Stimulated activated CD4-positive, alpha-beta T cell treated with anti-CD3 and anti-CD28 coated beads, Interleukin-4, amount 100 ng/mL, for 24 hours (primary cell): ENCODE measurements at places on chromosomes 5 and 9.
A peak's percentile ranks its signal among the peaks of the same experiment; 100 is the strongest.

DNA sequence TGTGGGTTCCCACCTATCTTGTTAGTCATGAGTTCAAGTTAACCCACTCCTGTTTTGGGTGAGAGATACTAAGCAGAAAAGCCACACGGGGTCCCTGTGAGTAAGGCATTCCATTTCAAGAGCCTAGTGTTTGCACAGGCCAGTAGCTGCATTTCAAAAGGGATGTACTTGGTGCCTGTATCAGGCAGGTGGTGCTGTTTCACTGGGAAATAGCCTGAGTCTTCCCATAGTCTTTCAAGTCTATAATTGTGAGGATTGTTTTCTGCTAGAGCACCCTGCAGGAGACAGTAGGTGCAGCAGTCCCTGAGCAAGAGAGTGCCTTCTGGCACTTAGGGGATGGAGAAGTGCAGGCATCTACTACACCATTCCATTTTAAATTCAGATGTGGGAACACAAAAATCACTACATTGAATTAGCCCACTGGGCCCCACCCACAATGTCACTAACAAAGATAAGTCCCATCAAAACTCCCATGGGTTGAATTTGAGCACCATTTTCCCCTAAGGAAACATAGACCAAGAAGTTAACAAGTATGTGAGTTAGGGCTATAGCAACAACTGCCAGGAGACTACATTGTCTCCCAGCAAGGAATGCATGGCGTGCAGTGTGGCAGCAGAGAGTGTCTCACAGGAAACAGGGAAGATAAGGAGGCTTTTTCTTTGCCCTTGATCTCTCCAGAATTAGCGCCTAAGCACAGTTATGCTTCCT is 263.2 kb downstream of the COX7C start:
- peak; percentile 41 for DNase-seq

GRCh38 chr5:102959055-102959454 is 160.9 kb downstream of the GIN1 start:
- no peak for DNase-seq

DNA sequence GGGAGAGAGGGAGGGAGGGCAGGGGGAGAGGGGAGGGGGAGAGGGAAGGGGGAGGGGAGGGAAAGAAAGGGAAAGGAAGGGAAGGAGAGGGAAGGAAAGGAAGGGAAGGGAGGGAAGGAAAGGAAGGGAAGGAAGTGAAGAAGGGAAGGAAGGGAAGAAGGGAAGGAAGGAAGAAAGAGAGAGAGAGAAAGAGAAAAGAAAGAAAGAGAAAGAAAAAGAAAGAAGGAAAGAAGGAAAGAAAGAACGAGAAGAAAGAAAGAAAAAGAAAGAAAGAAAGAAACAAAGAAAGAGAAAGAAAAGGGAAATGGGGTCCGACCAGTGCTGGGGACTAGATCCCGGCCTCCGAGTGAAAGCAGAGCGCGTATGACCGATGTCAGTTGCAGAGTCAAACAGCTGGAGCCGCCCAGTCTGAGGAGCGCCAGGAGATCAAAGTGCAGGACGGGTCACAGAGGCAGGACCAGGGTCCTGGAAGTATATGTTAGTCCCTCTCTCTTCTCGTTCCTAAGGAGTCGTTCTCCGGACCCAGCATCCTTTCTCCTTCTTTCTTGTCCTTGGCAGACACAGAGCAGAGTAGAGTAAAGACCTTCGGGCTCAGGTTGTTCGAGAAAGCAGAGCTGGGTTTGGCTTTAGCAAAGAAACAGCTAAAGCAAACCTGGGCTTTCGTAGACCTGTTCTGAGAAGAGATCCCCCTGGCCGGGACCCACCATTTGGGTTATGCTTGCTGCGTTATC is 305.4 kb upstream of the MSX2 start:
- no peak for DNase-seq

- no peak for DNase-seq
Observed at GRCh38 chr5:97670447-97670846, 487.4 kb upstream of the RIOK2 start.

- no peak for DNase-seq
Observed at GRCh38 chr5:31496301-31496700, 35.6 kb downstream of the DROSHA start.

- DNase-seq, result no peak
Observed at GRCh38 chr5:111061618-111062017, 9.9 kb upstream of the TSLP start.

GRCh38 chr9:73165911-73166310 is 14.2 kb downstream of the ANXA1 start:
- DNase-seq, result no peak

DNA sequence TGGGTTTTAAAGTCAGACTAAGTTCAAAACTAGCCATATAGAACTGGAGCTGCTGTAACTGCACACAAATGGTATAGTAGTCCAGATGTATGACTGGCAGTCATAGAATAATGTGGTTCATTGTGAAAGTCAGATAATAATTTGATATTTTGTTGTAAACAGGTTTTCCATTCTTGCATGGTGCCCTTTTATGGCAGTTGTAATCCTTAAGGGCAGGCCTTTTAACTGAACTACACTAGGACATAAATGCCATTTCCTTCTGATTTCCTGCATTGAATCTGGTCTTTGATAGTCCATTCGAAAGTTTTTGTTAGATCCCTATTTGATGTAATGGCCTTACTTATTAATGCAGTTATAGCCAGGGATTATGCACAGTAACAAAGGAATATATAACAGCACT is 632.6 kb downstream of the PDE4D start:
- no peak for DNase-seq

DNA sequence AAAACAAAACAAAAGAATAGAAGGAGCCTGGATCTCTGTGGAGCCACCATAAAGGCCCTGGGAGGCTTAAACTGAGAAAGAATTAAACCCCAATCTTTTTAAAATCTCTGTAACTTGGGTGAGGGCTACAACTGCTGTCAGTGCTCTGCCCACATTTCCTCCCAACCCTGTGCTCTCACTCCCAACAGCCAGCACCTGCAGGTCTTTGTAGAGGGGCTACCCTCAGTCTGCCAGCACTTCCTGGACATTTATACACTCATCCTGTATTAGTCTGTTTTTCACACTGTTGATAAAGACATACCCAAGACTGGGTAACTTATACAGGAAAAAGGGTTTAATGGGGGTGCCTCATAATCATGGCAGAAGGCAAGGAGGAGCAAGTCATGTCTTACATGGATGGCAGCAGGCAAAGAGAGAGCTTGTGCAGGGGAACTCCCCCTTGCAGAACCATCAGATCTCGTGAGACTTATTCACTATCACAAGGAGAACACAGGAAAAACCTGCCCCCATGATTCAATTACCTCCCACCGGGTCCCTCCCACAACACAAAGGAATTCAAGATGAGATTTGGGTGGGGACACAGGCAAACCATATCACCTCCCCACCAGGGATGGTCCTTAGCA is 47.4 kb downstream of the SCAI start:
- DNase-seq, result no peak

- DNase-seq, result no peak
Observed at GRCh38 chr9:7163932-7164331, 406.2 kb downstream of the KDM4C start.

- DNase-seq, result no peak
Observed at GRCh38 chr9:106637486-106637885, 225.5 kb upstream of the ZNF462 start.

DNA sequence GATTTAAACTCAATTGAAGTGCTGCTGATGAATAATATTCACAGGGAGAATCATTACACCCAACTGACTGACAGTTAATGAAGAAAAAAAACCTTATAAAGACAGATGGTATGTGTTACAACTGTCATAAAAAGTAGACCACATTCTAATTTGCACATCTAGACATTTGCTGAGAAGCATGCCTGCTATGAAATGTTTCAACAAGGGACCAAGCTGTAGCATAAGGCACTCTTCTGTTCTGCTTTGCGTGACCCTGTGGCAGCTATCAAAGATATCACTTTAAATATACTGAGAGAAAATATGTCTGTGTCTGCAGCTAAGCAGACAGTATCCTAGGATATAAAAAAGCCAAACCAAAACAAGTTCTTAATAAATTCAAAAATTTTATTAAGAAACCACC is 153.7 kb downstream of the TMEM232 start:
- DNase-seq, result no peak

- no peak for DNase-seq
Observed at GRCh38 chr5:42832060-42832459, 20.4 kb upstream of the SELENOP start.

- no peak for DNase-seq
Observed at GRCh38 chr9:77956555-77956954, 75.1 kb downstream of the GNAQ start.

DNA sequence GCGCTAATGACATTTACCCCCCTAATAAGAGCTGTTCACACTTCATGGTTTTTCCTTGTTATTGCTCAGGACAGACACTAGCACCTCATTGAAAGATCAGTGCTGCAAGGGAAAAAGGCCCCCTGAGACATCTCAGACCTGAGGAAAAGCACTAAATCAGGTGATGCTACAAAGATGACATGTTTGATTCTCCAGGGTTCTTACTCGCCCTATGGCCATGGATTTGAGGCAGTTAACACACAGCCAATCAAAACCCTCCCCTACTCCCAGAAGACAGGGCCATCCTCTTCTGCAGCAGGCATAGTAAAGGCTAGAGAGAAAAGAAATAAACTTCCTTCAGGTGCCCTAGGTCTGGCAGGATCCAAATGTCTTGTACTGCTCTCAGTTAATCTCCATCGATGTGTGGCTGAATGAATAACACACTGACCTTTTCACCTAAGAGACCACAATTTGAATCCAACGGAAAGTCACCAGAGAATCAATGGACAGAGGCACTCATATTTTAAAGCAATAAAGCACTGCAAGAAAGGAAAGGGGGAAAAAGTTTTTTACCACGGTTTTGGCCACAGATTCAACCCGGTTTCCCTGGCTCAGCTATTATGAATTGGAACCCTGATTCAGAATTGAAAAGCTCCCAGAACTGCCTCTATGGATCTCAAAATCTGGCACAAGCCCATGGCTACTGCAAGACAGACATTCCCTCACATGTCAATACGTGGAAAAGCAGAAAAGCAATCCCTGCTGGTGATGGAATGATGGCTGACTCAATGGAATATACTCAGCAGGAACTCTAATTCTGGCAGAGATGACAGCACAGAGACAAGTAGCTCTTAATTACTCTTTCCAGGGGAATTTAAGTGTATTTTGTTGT is 329.5 kb downstream of the BNC2 start:
- DNase-seq, result no peak

DNA sequence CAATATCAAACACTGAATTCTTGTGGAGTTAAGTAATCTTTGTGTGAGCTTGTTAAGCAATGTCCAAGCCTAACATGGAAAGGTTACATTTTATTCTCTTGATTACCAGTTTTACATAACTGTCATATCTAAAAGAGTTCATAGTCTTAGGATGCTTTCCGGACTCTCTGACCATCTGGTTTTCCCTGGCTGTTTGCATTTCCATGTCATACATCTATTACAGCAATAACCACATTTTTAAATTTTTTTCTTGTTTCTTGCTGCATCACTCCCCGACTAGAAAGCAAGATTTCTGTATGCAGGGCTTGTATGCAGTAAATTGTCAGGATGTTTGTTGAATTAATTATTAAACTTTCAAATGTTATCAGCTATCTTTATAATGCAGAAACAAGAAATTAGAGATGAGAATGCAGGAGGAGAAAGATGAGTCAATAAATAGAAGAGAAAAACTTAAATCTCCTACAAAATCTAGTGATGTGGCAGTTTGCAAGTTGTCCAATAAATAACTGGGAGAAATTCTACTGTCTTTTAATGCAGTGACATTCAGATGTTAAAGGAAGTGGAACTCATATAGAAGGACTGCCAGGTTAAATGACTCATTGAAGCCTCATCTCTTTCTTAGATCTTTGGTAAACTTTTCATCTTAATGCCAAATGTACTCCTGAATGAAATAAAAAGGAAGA is 179.6 kb upstream of the SGCD start:
- DNase-seq, result no peak

- no peak for DNase-seq
Observed at GRCh38 chr5:38414348-38414747, 142.1 kb downstream of the LIFR start.

DNA sequence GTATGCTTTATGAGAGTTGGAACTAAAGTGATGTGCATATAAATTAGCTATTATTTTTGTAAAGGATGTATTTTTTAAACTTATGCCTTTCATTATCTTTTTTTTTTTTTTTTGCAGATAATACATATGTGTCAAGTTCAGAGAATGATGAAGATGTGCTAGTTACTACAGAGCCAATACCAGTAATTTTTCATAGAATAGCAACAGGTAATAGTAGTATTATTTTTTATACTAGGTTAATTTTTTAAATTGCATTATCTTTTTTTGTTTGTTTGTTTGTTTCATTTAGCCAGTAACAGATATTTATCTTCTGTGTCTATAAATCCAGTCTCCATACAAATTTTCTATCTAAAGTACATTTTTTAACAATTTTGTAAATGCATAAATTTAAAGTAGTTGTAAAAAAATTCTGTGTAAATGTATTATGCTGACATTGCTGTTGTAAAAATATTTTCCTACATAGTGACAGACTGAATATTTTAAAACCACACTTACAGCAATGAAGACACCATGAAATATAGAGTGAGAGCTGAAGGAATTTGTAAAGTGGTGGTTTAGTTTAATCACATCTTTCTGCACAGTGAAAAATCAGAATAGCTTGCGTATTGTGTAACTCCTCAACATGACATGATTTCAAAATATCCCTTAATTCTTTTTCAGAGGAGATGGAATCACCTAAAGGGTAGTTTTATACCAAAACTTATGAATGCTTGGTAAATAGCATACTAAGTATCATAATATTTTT is 93.3 kb downstream of the PARP8 start:
- DNase-seq, result no peak

GRCh38 chr9:134263596-134263995 is 62.7 kb upstream of the RXRA start:
- DNase-seq, result no peak

DNA sequence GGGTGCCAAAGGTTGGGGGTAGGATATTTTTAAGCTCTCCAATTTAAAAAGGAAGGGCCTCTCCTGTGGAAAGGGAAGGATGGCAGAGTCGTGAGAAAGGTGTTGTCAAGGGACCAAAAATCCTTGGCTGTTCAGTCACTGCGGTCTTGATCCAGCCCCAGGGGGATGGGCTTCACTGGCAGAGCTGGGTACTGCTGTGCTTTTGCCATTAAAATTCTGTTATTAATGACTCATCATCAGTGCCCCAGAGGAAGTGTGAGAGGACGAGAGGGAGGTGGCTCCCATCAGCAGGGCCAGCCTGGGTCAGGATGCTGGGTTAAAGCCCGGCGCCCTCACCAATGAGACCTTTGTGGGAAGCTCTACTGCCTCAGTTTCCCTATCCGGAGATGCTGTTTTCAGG is 16.7 kb downstream of the PCDH12 start:
- DNase-seq, result no peak

- DNase-seq, result no peak
Observed at GRCh38 chr5:6711409-6712141, 1.7 kb upstream of the TENT4A start.
